ENCODE measurements at places on chromosomes 7 and 10.

- no peak for DNase-seq
These were observed 146.7 kb downstream of the GPR37 start for GRCh38 chr7:124618871-124619270.

- no peak for DNase-seq
These were observed 599.6 kb upstream of the GHITM start for GRCh38 chr10:83539528-83540308.

- no peak for DNase-seq
These were observed 29.3 kb upstream of the YAE1 start for GRCh38 chr7:39536951-39537350.

DNA sequence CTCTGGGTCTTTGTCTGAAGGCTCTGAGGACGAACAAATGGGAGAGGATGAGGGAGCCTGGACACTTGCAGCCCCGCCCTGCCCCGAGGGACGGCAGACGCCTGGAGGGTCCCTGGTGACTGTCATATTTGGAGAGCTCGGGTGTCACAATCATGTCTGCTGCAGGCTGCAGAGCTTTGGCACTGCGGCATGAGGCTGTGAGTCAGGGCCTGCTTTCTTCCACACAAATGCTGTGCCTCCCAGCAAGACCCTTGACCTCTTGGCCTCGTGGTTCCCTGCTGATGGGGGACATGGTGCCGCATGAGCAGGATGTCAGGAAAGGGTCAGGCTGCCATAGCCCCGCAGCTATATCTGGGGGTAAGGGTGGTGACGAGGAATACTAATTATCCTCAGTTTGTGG, 64.9 kb upstream of the PPIF start:
- no peak for DNase-seq

- no peak for DNase-seq
These were observed 688.1 kb downstream of the SUGCT start for GRCh38 chr7:40822861-40823260.

DNA sequence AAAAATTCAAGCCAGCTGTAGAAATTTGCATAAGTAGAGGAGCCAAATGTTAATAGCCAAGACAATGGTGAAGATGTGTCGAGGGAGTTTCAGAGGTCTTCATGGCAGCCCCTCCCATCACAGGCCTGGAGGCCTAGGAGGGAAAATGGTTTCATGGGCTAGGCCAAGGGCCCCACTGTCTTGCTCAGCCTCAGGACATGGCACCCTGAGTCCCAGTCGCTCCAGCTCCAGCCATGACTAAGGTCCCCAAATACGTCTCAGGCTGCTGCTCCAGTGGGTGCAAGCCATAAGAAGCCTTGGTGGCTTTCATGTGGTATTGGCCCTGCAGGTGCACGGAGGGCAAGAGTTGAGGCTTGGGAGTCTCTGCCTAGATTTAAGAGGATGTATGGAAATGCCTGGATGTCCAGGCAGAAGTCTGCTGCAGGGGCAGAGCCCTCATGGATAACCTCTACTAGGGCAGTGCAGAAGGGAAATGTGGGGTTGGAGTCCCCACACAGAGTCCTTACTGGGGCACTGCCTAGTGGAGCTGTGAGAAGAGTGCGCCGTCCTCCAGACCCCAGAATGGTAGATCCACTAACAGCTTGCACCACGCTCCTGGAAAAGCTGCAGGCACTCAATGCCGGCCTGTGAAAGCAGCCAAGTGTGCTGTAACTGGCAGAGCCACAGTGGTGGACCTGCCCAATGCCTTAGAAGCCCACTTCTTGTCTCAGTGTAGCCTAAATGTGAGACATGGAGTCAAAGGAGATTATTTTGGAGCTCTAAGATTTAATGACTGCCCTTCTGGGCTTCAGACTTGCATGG, 19.2 kb downstream of the TBATA start:
- no peak for DNase-seq

GRCh38 chr10:15563246-15563645, 156.5 kb downstream of the ITGA8 start:
- DNase-seq: no peak

- DNase-seq: no peak
These were observed 10.9 kb upstream of the MAP3K8 start for GRCh38 chr10:30422981-30423654.

DNA sequence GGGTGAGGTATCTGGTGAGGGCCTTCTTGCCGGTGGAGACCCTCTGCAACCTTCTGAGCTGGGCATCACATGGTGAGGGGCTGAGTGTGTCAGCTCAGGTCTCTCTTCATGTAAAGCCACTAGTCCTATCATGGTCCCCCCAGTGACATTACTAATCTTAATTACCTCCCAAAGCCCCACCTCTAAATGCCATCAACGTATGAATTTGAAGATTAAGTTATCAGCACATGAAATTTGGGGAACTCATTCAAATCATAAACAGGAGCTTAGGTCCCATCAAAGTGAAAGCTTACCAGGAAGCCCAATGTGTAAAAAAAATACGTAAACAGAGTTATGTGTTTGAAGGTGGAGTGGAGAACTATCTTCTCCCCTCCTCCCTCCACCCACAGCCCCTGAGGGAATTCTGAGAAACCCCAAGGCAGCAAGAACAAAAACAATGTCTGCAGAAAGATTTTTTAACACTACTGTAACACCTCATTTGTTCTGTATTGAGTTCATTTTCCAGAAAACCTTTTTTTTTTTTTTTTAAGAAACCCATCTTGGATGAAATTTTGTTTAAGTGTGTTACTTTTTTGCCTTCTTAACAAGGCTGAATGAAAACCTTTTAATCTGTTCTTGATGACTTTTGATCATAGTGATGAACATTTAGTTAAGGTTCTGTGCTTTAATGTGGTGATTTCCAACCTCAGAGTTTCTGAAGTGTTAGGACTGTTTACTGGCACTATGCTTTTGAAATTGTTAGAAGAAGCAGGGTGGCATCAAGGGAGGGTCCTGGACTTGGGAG, 19.1 kb upstream of the PCGF5 start:
- DNase-seq: no peak

DNA sequence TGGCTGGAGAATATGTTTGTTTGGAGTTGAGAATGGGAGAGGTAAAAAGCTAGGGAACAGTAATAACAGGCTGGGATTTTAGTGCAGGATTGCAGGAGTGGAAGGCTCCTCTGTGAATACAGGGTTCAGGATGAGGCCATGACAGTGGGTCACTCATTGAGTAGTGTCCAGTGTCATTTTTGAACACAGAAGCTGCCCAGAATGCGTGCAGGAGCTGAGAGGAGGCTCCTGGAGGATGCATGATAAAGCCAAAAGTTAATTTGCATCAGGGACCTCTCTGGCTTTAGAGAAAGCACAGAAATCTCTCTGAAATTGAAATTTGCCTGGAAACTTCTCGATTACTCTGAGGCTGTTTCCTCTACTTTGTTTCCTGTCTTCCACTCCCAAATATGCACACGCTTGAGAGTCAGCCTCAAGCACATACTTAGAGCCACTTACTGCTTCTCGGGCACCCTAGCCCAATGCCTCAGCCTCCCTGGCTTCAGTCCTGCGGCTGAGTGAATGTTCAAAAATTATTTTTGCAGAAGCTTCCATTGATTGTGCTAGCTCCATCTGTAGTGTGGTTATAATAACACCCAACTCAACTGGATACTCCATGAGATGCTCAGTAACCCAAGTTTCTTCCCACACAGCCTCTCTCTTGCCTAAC, 1.8 kb upstream of the GALNT17 start:
- DNase-seq: no peak

DNA sequence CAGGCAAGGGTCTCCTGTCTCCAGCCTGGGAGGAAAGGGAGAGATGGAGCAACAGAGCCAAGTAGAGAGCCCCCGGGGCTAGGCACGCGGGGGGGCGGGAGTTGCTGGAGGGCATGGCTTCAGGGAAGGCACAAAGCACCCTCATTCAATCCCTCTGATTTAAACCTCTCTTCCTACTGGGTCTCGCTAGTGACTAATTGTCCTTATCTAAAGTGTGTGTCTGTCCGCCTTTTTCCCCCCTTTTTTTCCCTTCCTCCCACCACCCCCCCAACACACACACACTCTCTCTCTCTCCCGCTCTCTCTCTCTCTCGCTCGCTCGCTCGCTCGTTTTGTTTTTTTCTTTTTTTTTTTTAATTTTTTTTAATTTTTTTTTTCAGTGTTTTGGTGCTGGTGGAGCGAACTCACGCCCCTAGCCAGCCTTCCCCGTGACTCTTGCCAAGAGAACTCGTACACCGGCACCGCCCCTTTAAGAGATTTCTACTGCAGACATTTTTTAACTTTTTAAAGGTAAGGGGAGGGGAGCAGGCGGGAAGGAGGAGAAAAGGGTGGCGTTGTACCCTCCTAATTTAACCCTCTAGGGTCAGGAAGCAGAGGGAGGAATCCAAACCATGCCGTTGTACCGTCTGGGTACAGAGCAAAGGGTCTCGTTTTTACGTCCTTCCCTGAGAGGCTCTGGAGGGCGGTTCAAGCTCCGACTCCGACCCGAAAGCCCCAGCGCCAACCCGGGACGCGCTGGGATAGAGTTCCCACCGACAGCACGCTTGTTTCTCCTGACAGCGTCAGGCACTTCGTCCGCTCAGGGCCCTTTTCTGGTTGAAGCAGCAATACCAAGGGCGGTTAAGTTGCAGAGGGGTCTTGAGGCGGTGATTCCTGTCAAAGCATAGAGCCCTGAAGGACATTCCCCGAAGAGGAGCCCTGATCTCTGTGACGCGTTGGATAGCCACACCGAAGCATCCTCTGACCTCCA, at the start of gene HPSE2:
Gene HPSE2, minus strand, starts transcription at position 195 of the 969 bp plus-strand sequence.
- no peak for DNase-seq

DNA sequence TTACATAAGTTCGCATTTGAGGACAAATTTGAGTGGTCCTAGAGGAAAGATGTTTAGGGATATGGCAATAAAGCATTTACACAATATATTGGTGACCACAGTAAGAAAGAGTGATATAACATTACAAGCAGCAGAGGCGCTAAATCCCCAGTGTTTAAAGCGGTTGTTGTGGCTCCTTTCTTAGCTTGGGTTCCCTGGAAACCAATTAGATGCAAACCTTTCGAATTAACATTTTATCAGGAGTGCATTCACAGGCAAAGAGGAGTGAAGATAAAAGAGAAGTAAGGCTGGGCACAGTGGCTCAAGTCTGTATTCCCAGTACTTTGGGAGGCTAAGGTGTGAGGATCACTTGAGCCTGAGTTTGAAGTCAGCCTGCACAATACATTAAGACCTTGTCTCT, 331.1 kb downstream of the BICC1 start:
- no peak for DNase-seq

- no peak for DNase-seq
These were observed 9.0 kb upstream of the TBXAS1 start for GRCh38 chr7:139820089-139820488.

DNA sequence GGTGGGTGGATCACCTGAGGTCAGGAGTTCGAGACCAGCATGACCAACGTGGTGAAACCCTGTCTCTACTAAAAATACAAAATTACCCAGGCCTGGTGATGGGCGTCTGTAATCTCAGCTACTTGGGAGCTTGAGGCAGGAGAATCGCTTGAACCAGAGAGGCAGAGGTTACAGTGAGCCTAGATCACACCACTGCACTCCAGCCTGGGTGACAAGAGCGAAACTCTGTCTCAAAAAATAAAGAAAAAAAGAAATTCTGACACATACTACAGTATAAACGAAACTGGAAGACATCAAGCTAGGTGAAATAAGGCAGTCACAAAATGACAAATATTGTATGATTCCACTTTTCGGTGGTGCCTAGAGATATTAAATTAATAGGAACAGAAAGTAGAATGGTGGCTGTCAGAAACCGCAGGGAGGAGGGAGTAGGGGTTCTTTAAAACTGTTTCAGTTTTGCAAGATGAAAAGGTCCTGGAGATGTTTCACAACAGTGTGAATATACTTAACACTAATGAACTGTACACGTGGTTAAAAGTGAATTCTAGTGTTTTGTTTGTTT, 23.2 kb downstream of the PILRA start:
- no peak for DNase-seq

DNA sequence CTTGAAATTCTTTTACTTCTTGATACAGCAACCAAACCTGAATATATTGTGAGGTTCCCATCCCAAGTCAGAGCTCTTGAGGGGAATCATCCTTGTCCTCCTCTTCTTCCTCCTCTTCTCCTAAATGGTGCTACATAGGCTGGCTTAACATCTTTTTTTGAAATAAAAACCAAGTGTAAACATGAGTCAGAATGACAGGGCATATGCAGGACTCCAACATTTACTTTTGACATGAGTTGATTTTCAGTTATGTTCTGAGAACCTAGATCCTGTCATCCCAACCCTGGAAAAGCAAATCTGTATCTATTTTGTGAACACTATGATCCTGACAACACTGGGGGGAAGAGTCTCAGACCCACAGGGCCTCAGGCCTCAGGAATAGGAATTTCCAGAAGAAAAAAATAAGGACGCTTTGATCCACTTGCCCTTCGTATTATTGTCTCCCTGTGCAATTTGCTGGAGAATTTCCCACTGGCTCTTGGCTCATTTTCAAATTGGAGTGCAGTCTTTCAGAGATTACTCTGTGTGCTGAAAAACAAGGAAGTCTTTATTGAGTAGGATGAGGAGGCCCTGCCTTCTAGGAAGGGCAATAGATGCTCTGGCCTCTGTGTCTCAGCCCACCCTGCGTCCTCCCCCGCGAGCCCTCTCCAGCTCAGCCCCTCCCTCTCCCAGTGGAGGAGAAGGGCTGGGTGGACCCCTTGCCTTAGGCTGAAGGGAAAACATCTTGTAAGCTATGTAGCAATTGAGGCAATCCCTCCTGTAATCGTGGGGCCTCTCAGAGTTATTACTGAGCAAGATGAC, 121.6 kb downstream of the CREB5 start:
- DNase-seq: peak; percentile 36

GRCh38 chr7:126339813-126340212, 912.9 kb downstream of the GRM8 start:
- no peak for DNase-seq

DNA sequence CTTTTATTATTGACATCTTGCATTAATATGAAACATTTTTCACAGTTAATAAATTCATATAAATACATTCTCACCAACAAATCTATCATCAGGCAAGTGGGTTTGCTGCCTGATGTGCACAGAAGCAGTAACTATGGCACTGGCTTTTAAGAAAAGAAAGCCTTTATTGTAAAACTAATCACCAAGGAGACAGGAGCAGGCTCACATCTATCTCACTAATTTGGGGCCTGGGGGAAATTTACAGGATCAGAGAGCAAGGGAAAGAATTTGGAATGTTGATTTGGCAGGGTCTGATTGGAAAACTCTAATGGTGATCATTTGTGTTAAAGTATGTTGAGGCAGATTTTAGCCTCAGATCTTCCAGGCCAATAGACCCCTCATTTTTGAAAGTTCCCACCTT, 605.7 kb downstream of the POM121L12 start:
- no peak for DNase-seq

GRCh38 chr7:143479055-143479766, 1.5 kb downstream of the TAS2R41 start:
- DNase-seq: no peak

GRCh38 chr7:77791336-77791735, 6.9 kb downstream of the TMEM60 start:
- DNase-seq: no peak

DNA sequence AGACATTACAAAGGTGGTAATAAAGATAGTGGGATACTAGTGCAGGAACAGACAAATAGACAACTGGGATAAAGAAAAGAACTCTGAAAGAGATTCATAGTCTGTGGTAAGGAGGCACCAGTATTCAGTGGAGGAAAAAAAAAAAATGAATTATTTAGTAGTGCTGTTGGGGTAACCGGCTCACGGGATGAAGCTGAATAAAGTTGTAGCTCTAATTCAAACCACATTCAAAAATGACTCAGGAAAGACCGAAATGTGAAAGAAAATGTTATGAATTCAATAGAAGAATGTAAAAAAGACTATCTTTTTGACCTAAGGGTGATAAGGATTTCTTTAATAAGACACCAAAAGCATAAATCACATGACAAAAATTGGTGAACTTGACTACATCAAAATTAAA, 83.1 kb upstream of the HABP2 start:
- no peak for DNase-seq

- DNase-seq: no peak
These were observed 191.3 kb downstream of the RNF133 start for GRCh38 chr7:122507591-122507990.

Data from substantia nigra (tissue), 51 donors.